ENCODE measurements at places on chromosomes 16 and 17.

- DNase-seq = no peak
Measured at GRCh38 chr17:7024402-7024785, 1.5 kb downstream of the BCL6B start.

DNA sequence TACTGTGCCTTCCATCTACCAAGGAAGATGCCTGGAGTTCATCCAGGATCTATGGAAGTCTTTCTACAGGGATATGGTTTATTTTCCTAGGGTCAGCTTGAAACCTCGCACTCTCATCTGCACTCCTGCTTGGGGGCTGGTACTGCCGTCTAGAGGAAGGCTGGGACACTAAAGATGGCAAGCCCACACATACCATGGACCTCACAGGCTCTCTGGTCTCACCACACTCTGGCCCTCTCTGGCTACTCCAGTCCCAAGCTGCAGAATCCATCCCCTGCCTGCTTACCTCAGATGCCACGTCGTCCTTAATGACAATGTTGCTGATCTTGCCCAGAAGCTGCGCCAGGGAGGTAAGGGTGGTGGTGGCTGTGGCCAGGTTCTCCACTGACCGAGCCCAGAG, 2.1 kb upstream of the UNC119 start:
- no peak for DNase-seq

DNA sequence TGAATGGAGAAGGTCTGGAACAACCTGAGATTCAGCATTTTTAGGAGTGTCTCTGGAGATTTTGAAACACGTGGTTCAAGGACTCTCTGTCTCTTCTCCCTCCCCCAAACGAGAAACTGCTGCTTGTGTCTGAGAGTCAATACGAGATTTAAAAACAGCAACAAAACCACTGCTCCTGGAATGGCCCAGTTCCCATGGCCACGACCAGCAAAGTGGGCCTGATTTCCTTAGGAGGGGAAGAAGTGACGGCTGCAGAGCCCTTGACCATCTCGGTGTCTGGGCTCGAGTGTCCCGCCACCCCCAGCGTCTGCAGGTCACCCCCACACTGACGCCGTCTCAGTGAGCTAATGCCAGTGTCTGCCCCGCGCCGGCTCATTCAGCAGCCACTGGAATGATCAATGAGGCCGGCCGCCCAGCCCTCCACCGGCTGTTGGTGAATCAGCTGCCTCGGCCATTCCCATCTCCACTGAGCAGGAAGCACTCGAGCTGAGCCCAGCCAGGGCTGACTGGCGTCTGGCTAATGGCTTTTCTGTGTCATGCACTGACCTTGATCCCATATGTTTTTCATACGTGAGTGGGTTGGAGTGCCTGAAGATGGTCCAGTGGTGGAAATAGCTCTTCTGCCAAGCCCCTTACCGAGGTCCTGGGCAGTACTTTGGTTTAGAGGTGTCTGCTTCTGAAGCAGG, 151.8 kb downstream of the PITPNC1 start:
- DNase-seq = peak; percentile 16

GRCh38 chr17:3015890-3016289, 47.5 kb downstream of the OR1D5 start:
- DNase-seq = no peak

DNA sequence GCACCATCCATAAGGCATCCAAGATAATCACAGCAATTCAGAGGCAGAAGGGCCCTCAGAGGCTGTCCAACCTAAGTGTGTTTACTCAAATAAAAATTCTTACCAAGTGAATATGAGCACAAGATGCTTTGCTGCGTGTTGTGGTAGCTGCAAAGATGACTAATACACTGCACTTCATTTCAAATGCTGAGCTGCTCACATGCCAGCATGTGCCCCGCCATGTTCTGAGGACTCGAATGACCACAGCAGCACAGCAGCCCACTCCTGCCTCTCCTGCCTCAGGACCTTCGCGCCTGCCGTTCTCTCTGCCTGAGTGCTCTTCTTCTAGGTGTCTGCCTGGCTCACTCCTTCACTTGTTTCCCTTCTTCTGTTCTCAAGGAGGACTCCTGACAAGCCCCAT, 19.0 kb downstream of the PIK3R5 start:
- no peak for DNase-seq

DNA sequence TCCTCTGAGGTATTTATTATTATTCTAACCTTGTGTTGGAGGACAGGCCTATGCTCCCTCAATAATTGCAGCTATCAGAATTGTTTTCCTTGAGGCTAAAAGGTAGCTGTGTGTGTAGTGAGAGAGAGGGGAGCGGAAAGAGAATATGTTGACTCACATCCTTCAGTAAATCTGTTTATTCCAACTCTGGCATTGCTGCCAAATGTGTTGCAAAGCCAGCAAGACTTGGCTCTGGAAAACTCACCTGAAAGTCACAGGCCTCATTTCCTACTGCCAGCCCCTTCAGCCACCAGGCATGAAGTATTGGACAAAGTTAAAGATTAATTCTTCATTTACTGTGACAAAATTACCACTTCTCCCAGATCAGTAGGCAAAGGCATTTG, 9.6 kb downstream of the CA10 start:
- no peak for DNase-seq

DNA sequence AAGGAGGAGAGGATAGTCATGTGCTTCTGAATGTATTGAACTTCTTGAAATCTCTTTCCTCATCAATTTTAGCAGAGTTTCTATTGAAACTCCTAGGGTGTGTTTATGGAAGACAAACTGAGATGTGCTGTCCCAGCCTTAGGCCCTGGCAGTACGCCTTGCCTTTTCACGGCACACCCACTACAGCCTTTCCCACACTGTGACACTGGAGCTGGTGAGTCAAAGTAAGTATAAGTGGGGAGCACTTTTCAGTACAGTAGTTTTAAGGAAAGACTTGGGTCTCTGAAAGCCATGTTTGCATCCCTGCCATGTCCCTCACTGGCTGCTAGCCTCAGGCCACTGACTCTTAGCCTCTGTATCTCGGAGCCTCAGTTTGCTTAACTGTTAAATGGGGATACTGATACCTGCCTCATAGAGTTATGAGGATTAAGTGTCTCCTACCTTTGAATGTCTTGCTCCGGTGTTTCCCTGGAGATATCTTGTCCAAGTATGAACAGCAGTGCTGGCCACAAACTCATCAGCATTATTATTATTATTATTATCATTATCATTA, 144.7 kb upstream of the CRHR1 start:
- no peak for DNase-seq

GRCh38 chr17:45834471-45835396, 9.9 kb upstream of the SPPL2C start:
- no peak for DNase-seq

DNA sequence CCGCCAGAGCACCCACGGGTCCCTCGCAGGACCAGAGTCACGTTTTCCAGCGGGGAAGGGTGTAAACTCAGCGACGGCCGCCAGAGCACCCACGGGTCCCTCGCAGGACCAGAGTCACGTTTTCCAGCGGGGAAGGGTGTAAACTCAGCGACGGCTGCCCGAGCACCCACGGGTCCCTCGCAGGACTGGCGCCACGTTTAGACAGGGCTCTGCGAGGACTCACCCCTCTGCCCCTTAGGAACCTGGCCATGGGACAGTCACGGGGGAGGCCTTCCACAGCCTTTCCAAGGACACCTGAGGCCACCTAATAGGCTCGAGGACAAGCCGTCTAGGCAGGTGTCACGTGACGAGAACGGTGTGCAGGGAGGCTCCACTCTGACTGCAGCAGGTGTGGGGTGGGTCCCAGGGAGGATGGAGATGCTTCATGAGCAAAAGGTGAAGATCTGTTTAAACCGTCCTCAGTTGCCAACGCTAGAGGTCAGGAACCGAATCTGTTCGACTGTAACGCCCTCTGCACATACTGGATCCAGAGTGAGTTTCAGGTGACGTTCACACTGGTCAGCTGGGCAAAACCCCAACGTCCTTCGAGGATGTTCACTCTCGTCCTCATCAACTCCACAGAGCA, 48.0 kb upstream of the METRNL start:
- no peak for DNase-seq

- no peak for DNase-seq
Measured at GRCh38 chr16:8295513-8296237, 294.6 kb downstream of the TMEM114 start.

DNA sequence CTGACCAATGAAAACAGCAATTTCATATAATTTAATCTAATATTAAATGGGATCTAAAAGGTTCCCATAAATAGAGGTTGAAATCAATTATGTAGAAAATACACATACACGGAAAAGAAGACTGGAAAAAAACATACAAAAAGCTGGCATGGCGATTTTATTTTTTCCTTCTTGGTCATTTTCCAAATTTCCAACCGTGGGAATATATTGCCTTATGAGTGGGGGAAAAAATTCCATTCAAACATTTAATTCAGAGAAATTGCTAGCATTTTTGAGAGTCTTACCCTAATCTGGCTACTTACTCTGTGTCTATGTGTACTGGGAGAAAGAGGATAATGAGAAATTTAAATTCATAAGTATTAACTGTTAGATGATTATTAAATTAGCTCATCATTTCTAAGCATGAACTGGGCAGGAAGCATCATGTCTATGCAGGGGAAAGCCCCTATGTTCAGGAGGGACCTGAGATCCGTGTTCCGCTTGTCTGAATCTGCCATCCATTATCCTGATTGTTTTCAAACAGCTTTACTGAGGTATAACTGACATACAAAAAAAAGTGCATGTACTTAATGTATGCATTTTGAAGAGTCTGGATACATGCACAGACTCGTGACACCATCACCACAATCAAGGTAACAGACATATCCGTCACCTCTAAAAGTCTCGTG, 145.2 kb downstream of the XYLT1 start:
- DNase-seq = no peak

DNA sequence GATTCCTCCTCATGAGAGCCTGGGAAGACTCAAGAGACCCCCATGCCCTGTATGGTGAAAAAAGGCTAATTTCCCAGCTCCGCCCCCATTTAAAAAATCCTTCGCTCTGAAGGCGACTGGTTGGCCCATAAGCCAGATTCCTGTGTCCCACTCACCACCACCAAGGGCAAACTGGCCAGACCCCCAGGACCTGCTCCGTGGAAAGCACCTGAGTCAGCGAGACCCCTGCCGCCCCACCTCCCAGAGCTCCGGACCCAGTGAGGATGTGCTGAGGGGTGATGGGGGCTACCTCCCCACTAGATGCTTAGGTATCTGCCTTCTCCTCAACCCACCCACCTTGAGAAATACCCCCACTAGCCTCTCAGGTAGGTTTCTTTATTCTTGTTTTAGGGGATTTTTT, 42.2 kb downstream of the RBFOX3 start:
- no peak for DNase-seq

DNA sequence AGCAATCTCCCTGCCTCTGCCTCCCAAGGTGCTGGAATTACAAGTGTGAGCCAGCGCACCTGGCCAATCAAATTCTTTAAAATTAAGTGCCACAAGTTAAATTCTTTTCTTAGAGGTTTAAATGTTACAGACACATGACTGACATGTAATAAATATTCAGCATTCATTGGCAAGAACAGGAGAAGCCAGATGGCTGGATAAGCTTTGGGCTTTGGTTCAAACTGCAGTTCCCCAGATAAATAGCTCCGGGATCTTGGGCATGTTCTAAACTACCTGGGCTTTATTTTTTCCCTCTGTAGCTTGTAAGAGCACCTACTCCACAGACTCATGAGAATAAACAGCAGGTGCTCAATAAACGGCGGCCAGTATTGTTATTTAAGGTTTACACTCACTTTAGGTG, 34.1 kb downstream of the ABAT start:
- no peak for DNase-seq

- no peak for DNase-seq
Measured at GRCh38 chr17:39225959-39226683, 376 bp upstream of the STAC2 start.

DNA sequence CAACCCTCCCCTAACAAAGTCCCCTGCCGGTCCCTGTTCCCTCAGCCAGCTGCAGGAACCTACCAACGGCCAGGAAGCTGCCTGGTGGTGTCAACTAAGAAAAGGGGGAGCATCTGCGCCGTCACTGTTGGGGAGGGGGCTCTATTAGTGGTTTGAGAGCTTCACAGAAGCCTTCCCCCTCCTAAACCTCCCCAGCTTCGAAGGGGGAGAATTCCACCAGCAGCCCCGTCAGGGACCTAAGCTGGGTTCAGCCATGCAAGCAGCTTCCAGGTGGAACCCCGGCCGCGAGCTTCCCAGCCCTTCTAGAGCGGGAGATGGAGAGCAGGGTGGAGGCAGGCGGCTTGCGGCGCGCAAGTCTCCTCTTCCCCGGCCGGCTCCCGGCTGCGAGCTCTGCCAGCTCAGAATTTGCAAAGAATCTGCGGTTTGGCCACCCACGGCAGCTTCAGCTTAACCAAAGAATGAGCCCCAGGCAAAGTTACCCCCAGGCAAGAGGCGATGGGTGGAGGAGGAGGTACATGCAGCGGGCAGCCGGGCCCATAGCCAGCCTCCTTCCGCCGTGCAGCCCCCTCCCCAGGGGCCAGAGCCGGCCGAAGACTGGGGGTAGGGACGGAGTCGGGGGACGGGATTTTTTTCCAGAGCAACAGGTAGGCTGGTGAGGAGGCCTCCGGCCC, 33.7 kb downstream of the DDX19A start:
- peak; percentile 8 for DNase-seq

- no peak for DNase-seq
Measured at GRCh38 chr16:67718668-67719047, 458 bp downstream of the GFOD2 start.

- DNase-seq = peak; percentile 69
Measured at GRCh38 chr17:44865231-44865660, 17.6 kb downstream of the HIGD1B start.

DNA sequence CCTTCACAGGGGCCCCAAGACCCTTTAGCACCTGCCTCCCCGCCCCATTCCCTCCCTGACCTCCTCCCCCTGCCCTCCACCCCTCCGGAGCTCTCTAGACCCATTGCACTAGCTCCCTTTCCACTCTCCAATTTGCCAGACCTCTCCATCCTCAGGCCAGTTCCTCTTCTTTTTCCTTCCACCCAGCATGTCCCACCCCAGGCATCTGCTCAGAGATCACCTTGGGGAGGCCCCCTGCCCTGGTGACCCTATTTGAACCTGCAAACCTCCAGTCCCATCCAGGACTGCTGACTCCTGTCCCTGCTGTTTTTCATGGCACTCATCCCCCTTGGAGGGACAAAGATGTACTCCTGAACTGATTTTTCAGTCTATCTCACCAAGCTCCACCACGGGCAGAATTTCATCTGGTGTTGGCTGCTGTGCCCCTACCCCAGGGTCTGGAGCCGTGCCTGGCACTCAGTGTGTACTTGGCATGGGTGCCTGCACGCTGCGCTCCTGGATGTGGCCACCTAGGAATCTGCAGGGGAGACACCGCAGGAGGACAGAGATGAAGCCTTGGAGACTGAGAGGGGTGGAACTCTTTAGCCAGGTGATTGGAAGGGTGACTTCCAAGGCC, 85.6 kb upstream of the CACNG5 start:
- no peak for DNase-seq

GRCh38 chr16:87337262-87337771, 20.1 kb upstream of the C16orf95 start:
- no peak for DNase-seq

All from NCI-H460 (cell line).